Stimulated activated CD8-positive, alpha-beta memory T cell treated with anti-CD3 and anti-CD28 coated beads, Interleukin-4, amount 100 ng/mL, for 1 hour (primary cell): ENCODE measurements at places on chromosomes 11 and 22.

GRCh38 chr11:69310351-69310750 lies 16.4 kb downstream of the MYEOV start:
- DNase-seq: no peak

GRCh38 chr11:4095509-4096230 lies 1.1 kb downstream of the RRM1 start:
- no peak for DNase-seq

GRCh38 chr11:57239348-57239747 lies 2.3 kb upstream of the APLNR start:
- no peak for DNase-seq

DNA sequence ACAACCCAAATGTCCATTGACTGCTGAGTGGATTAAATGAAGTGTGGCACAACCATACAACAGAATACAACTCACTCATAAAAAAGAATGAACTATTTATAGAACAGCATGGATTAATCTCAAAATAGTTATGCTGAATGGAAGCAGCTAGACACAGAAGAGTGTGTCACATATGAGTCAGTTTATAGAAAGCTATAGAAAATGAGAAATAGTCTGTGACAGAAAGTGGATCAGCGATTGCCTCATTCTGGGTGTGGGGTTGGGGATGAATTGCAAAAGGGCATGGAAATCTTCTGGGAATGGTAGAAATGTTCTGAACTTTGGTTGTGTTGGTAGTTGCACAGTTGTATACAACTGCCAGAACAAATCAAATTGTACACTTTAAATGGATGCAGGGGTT lies 37.4 kb downstream of the PRR5L start:
- no peak for DNase-seq

DNA sequence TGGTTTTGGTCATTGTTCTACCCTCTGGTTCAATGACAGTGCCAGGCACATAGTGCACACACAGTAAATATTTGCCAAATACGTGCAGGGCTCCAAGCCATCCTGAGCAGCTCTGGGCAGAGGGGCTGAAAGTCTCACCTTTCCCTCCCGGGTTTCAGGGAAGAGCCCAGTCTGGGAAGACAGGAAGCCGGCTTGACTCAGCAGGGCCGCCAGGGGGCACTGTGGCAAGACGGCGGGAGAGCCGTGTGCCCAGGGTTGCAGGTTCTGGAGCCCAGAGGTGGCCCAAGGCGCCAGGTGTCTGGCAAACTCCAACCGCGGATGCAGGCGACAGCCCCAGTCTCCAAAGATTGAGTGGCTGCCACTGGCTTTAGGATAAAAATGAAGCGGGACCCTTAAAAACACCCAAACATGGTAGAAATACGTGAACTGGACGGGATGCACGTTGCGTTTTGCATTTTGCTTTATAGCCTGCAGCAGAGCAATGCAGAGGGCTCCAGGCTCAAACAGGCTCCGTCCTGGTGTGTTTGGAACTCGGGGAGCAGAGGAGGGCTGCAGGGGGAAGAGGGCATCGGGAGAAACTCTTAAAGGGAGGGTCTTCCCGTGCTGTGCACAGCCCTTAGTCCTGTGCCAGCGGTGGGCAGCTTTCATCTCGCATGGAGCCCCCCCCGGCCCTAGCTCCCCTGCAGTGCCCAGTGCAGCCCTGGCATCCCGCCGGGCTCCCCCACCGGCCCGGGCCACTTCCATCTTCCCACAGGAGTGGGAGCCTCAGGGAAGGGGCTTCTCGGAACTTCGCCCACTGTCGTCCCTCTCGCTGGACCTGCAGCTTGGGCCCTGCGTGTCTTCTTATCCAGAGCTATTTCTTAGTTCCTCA lies 10.7 kb downstream of the KRTAP5-5 start:
- DNase-seq: no peak
